Lung (tissue), 17 donors: ENCODE measurements at places on chromosomes 5 and 9. TPM values are rescaled to one million over a fixed set of nuclear protein-coding genes. Genes with fewer than 3 reads are reported as not detected.
A peak's percentile ranks its signal among the peaks of the same experiment; 100 is the strongest.

Gene FAM153A
- 2.2 TPM for polyA plus RNA-seq

GRCh38 chr9:133543772-133544467 is 9.4 kb downstream of the ADAMTSL2 start:
- no peak for DNase-seq

Gene NUTM2F
- 0.04 TPM for polyA plus RNA-seq

DNA sequence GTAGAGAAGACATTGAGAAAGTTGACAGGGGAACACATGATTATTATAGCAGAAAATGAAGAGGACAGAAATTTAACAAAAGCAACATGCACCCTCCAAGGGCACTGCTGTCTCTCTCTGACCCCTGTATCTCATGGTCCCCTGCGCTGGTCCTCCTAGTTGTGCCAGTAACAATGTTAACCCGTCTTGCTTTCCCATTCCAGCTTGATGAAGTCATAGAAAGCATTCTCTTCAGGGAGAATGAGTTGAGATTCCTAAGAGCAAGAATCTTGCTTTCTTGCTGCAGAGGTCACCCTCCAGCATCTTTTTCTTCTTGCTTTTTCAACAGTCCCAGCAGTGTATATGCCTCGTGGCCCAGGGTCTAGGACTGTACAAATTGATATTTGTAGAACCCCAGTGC is 279.6 kb upstream of the ADAMTSL1 start:
- DNase-seq: no peak

GRCh38 chr9:127835991-127836516 is 18.4 kb downstream of the ENG start:
- DNase-seq: peak; percentile 67

DNA sequence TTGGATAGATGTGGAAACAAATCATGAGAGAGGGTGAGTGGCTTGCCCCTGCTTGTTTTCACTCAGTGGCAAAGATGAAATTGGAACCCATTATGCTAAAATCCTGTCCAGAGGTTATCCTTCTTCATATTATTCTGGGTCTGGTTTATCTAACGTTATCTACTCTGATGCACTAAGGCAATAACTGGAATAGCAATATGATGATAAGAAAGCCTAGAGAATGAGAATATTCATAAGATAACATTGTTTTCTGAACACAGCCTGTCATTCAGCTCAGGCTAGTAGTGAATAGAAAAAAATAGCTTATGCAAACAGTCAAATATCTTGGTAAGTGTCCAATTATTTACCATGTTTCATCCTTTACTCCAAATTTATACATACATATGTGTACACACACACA is 132.0 kb upstream of the C6 start:
- DNase-seq: no peak

GRCh38 chr5:58087123-58087522 is 372.8 kb downstream of the PLK2 start:
- peak; percentile 40 for DNase-seq

Gene CKMT2
- polyA plus RNA-seq: 1.8 TPM

DNA sequence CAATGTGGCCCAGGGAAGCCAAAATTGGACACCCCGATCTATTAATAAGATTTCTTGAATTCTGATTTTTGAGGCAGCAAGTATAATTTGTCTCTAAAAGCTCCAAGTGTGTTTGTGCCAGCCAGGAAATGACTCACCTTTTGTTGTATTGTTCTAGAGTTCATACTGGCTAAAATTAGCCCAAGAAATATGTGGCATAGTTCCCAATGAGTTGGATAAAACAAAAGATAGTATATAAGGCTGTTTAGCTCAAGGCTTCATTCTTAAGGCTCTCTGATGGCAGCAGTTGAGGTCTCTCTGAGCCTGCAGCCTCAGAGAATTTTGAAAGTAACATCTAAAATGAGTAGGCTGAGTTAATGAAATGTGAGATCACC is 21.6 kb downstream of the HMGXB3 start:
- peak; percentile 27 for DNase-seq

GRCh38 chr5:72066705-72067107 is 40.6 kb upstream of the MAP1B start:
- DNase-seq: no peak

GRCh38 chr5:149635394-149635793 is 54.1 kb downstream of the ARHGEF37 start:
- DNase-seq: no peak

Gene DRD1
- 0.12 TPM for polyA plus RNA-seq

- peak; percentile 88 for DNase-seq
Measured at GRCh38 chr9:34547960-34548611, 25.3 kb upstream of the ENHO start.

GRCh38 chr9:110847671-110848070 is 179.1 kb downstream of the MUSK start:
- peak; percentile 86 for DNase-seq

DNA sequence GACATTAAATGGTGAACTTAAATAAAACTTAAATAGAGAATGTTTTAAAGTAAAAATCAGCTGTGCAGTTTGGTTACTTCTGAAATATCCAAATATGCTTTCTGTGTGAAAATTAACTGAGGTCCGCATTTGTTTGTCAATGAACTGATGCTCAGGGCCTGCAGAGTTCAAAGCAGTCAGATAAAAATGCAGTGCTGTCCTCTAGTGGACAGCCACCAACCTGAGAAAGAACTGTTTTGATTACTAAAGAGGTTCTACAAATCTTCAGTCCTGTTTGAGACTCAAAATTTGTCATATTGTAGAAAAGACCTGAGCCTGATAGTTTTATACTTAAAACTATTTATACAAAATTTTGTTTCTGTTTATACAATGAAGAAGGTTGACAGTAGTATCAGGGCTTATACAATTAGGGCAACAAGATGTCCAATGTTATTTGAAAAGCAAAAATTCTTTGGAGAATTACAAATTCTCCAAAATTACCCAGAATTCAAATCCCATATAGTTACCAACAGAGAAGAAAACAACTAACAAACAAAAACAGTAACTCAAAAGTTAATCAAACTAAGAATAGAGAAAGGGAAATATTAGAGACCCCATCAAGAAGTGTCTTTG is 232.3 kb upstream of the TBCA start:
- peak; percentile 72 for DNase-seq

Gene LCN10
- polyA plus RNA-seq: 0.72 TPM

- DNase-seq: no peak
Measured at GRCh38 chr5:154071799-154072413, 33.1 kb downstream of the MFAP3 start.

Gene RALGPS1
- polyA plus RNA-seq: 3.5 TPM

- DNase-seq: no peak
Measured at GRCh38 chr9:97462914-97463313, 38.6 kb upstream of the TMOD1 start.

DNA sequence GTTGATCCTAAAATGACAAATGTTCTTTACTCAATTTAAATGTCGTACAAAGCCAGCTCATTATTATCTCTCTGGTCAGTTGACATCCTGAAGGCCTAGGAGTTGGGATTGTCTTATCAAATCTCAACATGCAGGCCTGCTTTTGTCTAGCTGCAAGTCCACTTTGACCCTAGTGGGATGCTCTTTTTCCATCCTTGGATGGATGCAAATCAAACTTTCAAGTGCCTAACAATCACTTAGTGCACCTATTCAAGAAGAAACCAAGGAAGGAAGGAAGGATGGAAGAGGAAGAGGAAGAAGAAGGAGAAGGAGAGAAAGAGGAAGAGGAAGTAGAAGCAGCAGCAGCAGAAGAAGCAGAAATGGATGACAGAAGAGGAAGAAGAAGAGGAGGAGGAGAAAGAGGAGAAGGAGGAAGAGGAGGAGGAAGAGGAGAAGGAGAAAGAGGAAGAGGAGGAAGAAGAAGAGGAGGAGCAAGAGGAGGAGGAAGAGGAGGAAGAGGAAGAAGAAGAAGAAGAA is 109.6 kb downstream of the PIK3R1 start:
- no peak for DNase-seq

Gene DOK3
- polyA plus RNA-seq: 146 TPM

DNA sequence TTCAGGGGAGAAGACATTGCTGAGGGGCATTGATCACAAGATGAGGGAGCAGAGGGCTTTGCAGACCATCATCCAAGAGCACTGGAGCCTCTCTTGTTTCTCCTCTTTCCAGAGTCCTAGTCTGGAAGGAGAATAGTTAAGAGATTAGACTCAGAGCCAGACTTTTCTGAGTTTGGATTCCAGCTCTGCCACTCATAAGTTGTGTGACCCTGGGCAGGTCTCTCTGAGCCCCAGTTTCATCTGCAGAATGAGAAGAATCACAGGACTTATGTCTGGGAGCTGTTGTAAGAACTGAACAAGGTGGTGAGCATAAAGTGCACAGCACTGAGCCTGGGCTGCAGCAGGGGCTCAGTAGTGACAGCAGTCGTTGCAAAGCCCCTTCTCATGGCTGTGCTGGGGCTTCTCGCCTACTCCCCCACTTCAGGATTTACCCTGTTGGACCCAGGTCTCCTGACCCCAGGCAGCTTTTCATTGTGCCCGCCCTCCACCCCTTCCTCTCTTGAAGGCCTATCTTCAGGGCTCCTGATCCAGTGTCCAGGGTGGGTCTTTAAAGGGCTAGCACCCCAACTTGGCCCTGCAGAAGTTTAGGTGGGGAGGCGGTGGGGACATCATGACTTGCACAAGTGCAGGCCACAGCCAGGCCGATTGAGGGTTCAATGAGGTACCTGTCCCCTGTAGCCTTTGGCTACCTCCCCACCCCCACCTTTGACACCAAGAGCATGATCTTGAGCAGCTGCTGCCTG is 1.5 kb downstream of the SYNPO start:
- DNase-seq: no peak

Gene ANGPTL2
- polyA plus RNA-seq: 12.6 TPM

- DNase-seq: no peak
Measured at GRCh38 chr5:138910546-138911185, 35.5 kb upstream of the LRRTM2 start.

Gene IGFBPL1
- polyA plus RNA-seq: 0.23 TPM

Gene RPL12
- polyA plus RNA-seq: 2,042 TPM

Gene HDHD3
- polyA plus RNA-seq: 21.1 TPM

DNA sequence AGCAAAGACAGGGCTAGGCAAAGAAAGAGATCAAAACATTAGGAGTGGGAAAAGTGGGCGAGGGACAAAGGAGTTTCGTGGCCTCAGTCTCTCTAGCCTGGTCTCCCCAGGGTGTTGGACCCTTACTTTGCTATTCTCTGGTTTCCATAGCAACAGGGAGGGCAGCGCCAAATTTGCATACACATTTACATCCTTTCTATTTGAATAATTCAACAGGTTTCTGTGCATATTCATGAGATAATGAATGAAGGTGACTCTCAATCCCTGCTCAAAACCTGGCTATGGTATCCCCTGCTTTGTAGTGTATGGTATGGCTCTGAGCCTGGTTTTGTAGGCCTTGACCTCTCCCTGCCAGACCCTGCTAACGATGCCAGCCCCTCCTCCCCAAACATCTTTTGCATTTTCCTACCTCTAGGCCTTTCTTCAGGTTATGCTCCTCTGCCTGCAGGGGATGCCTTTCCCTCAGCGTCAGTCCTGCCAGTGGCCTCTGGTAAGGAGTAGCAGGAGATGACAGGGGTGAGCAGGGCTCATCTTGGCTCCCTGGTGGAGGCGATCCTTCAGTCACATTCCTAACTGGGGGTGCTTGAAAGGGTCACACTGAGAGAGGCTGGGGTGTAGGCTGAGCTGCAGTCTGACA is 9.8 kb downstream of the RPP25L start:
- DNase-seq: no peak

DNA sequence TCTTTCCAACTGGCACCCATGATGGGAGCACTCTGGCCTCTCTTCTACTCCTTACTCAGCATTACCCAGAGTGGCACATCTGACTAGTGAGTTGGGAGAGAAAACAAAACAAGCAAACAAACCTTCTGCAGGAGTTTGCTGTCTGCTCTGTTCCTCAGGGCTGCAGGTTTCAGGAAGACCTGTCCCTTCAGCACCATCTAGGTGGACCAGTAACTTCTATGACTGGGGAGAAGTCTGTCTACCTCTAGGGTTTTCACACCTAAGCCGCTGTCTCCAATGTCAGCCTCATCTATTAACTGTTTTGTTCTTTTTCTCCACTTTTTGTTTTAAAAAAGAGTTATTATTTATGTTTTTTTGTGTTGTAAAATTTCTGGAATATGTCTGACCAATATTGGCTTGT is 58.7 kb downstream of the RAB3C start:
- no peak for DNase-seq

Gene BASP1
- polyA plus RNA-seq: 12.7 TPM

DNA sequence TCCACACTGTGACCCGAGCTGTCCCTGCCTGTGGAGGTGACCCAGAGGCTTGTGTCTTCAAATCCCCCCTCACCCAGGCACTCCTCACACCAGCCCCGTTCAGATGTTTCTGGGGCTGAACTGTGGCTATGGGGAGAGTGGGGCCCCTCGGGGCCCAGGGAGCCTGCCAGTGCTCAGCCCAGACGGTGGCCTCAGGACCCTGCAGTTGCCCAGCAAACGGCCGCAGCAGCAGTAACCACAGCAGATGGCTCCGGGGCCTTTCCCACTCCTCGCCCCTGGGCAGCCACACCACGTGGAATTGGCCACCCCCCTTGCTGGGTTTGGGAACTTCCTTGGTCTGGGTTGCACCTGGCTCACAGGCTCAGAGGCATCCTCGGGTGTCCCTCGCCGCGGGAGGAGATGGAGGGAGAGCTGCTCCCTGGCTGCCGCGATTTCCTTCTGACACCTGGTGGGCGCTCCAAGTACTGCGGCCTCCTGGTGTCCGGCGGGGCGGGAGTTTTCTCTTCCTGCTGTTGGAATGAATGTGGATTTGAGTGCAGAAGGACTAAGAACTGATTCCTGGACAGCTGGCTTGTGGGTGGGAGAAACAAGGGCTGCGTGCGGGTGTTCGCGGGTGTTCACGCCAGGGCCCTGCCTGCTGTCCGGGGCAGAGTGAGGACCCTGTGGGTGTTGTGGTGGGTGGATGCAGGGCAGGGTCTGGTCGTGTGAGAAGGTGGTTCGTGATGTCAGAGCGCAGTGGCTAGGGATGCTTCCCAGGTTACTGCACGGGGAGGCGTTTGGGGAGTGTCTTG is 97.5 kb downstream of the COL5A1 start:
- DNase-seq: peak; percentile 80

DNA sequence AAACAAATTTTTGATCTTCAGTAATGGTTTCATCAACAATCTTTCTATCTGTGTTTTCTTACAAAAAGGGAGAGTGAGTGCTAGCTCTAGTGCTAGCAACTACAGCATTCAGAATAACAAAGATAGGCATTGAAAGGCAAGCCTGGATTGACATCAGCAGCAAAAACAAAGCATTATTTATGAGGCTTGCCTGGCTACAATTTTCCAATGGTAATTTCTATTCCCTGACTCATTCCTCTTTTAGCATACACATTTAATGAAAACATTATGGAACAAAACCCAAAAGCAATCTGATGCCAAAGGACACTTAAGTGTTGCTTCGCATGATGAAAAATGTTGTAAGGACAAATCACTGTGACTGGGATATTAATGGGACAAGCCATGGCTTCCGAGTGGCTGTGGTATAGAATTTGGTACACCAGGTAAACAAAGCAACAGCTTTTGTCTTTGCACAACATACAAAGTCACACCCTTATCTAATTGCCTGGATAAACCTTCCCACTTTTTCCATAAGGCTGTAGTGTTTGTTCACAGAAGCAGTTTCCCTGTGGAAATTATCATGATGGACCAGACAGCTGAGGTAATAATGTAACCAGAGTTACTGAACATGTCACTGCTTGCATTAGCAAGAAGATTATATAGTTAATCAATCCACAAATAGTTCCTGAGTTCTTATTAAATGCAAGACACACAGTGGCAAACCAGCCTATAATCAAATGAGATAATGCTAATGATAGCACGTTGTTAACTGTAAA is 179.8 kb upstream of the EDIL3 start:
- no peak for DNase-seq

GRCh38 chr5:1915316-1915715 is 32.6 kb upstream of the IRX4 start:
- no peak for DNase-seq
